ENCODE measurements at places on chromosomes 13 and 19. TPM values are rescaled to one million over a fixed set of nuclear protein-coding genes. Genes with fewer than 3 reads are reported as not detected.

Gene KLHL1
- total RNA-seq, result not detected

Gene ICAM1
- 44.2 TPM for total RNA-seq

Gene SIAH3
- under 0.01 TPM for total RNA-seq

Gene IGFL1
- not detected for total RNA-seq

Measured in endothelial cell of coronary artery (primary cell).